Hypothalamus (tissue), 51 donors: ENCODE measurements at places on chromosomes 5 and 9.

- no peak for DNase-seq
These were observed 72.7 kb downstream of the MRPL36 start for GRCh38 chr5:1726956-1727355.

GRCh38 chr9:78697618-78698017 is 400.7 kb downstream of the PSAT1 start:
- no peak for DNase-seq

DNA sequence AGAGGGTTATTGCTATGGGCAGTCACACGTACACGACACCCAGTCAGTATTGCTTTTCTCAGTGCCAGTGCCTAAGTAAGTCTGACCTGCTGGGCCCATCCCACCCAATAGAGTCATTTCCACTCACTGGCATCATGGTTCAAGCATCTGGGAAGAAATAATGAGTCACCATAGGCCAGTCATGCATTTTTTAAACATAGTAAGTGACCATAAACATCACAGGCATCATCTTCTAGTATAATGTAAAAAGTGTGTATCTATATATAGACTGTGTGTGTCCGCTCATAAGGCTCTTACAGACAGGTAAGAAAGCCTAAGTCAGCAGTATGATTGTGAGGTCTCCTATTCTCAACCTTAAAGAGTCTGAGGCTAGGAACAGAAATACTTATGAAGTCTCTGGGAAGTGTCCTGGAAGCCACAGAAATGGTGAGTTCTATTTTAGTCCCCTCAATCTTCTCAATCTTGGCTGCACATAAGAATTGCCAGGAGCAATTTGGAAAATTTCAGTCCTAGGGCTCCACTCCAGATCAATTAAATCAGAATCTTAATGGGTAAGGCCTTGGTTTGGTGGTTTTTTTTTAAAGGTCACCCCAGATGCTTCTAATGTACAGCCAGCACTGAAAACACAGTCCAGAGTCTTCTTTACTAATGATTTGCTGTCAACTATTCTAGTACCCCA is 65.2 kb downstream of the ZNF366 start:
- DNase-seq, result no peak

- no peak for DNase-seq
These were observed 134.9 kb upstream of the PANK3 start for GRCh38 chr5:168714046-168714445.

DNA sequence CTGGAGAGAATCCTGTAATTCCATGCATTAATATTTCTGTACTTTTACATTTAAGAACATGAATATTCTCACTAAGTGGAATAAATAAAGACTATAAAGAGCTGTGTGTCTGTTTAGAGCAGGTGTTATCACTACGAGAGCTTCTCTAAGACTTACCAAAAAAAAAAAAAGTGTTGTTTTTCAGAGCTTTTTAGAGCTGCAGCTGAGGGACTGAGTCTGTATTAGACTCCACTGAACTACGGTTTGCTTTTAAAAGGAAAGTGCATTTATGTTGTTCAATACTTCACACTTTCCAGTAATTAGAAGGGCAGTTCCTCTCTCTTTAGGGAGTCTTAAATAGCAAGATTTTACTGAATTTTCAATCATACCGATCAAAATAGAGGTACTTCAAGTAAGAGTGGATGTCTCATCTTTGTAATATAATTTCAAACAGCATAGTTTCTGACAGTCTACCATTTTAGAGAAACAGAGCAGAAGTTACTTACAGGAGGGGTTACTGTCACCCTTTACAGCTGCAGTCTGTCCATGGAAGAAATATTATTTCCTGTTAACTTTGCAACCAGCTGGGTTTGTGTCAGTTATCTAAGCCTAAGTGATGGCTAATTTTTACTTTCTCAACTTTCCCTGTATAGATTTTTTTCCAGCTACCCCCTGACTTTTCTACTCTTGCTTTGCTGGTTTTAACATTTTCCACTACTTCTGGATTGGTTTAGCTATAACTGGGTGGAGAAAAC is 2.4 kb downstream of the SYK start:
- no peak for DNase-seq

DNA sequence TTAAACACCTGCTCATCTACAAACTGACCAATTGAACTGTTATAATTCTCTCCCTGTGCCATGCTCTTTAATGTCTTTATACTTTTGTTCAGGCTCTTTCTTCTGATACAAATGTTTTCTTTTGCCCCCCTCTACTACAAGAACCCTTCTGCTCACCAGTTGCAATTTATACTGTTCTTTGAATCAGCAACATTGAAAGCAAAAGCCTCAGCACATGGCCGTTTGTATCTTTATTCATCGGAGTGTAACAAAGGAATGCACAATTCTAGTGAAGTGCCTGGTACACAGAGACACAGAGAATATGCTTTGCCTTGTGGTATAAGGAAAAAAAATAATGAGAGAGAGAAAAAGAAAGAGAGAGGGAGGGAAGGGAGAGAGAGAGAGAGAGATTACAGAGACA is 547.1 kb downstream of the CDH12 start:
- DNase-seq, result no peak

DNA sequence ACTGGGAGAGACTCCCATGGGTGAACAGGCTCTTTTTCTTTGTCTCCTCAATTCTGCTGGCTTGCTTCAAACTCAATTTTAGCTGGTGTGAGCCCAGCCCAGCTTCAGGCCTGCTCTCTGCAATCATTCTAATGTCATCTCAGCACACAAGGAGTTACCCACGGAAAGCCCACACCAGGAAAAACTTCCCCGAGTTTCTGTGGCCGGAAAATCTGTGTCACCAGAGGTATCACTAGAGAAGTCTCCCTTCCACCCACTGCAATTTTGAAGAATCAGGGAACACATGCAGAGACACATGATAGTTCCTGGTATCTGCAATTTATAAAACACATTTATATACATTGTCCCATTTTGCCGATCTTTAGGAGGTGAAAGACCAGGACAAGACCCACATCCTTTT is 13.5 kb upstream of the NDFIP1 start:
- DNase-seq, result no peak

DNA sequence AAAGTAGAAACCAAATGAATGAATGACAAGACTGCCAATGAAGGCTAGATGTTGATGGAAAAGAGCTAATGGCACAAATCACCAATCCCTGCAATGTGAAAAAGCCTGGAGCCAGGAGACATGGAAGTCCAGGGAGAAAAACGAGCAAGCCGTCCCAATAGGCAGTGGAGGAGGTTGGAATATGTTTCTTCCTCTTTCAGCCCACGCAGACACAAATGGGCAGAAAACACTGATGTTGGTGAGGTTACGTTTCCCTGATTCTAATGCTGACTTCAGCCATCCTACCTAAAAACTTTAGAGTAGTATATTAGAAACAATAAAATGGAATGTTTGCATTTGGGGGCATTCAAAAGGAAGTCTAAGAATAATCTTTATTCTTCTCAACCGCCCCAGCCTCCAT is 23.9 kb upstream of the KIF2A start:
- DNase-seq, result no peak

DNA sequence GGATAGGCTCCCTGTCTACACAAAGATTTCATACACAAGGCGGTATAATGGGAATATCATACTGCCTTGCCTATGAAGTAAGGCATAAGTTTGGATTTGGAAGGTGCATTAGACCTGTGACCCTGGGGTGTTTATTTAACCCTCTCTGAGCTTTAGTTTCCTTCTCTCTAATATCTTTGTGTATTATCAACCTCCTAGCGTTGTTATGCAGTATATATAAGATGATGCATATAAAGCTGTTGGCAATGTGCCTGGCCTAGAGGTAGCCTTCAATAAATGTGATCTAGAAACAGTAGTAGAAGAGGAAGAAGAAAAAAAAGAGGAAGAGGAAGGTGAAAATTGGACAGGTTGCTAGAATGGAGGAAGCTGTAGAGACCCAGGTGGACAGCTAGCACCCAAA is 311.6 kb upstream of the CLINT1 start:
- no peak for DNase-seq
